ENCODE measurements at places on chromosomes 7 and 10.
A peak's percentile ranks its signal among the peaks of the same experiment; 100 is the strongest.

DNA sequence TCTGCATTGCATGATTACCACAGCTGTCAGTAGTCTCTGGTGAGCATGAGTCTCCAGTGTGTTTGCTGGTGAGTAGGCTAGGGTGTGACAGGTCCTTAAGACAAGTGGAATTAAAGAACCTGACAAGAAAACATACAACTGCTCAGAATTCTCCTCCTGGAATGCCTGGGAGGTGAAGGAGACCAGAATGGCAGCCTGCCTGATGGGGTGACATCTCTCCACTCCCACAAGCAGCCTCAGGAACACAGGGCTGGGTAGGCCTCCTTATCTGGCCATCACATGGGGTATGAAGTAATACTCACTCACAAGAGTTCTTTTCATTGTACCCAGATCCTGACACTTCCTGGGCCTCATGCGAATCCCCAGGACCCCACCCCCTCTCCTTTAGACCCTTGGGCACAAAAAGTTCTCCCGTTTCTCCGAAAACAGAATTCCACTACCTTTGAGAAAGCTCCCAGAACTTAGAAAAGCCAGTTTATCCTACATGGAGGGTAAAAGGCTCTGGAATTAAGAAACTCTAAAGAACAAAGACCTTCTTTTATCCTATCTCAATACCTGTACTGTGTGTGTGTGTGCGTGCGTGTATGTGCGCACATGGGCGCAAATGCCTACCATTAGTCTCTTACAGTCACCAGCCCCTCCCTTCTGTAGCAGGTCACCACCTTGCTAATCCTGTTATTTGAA lies 33.4 kb upstream of the C1GALT1 start:
- no peak for DNase-seq

DNA sequence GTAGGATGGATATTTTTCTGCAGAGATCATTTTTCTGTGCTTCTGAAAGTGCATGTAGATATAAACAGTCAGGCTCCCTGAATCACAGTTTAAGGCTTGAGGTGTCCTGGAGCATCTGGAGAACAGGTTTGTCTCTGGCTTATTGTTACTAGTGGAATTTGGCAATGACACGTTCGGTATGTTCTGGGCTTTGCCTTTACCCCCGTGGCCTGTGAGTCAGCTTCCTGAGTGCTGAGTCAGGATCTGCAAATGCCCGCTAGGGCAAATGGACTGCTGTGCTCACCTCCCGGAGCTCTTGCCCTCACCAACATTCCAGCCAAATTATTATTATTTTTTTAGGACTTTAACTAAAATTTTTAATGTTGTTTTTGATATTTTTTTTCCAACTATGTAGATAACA lies 192.5 kb upstream of the PRSS1 start:
- DNase-seq = peak; percentile 71

DNA sequence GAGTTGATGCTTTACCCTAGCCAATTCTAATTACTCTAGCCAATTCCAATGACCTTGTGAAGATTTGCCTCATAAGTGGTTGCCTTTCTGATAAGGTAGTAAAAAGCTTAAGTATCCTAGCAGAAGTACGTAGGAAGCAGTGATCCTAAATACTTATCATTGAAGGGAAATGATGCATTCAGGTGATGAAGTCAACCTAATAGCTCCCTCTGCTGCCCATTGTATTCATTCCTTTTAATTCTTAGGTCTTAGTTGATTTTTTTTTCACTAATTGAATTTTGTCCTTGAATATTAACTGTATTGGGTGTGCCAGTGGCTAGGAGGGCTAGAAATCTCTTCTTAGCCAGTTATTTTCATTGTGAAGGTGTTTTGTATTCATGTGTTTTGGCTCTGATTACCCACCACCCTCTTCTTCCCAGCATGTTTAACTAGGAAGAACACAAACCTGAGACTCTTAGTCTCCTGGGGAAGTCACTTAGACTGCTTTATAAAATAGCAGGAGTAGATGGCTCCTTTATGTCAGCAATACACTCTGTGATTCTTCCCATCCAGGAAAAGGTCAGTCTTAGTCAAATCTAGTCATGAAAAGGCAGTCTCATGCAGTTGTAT lies 46.3 kb downstream of the PLEKHA8 start:
- DNase-seq = no peak

GRCh38 chr7:150838965-150839650 lies 13.2 kb upstream of the AOC1 start:
- DNase-seq = no peak

GRCh38 chr10:58746474-58747185 lies 234.0 kb downstream of the BICC1 start:
- no peak for DNase-seq

GRCh38 chr10:130964771-130965170 lies 346.8 kb downstream of the TCERG1L start:
- no peak for DNase-seq

- DNase-seq = no peak
Observed at GRCh38 chr10:73998623-73998928, 660 bp downstream of the VCL start.

DNA sequence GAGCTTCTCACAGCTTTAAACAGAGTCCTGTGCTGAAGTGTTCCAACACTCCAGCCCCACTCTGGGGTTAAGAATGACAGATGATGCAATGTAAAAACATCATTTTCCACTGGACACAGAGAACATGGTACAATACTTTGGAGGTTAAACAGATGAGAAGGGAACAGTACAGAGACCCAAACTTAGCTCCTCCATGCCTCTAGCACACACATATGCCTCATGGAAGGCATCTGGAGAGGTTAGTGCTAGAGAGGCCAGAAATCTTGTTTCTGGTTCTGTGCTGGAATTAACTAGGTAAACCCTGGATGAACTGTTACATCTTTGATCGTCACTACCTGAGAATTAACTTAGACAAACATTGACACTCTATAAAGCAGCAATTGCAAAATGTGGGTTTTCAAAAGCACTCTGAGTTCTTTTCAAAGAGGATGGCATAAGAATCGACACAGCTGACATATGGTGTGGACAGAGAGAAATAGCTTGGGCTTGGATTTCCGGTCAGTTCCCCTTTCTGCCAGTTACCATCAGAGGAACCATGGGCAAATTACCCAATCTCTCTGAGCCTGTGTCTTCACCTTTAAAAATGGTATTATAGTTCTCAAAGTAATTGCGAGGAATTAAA lies 81.9 kb downstream of the KCNMA1 start:
- DNase-seq = no peak

GRCh38 chr7:21753071-21753470 lies 192.6 kb downstream of the CDCA7L start:
- DNase-seq = no peak

- no peak for DNase-seq
Observed at GRCh38 chr10:7293378-7293920, 117.4 kb downstream of the SFMBT2 start.

- no peak for DNase-seq
Observed at GRCh38 chr10:3135006-3135405, 37.6 kb downstream of the PITRM1 start.

DNA sequence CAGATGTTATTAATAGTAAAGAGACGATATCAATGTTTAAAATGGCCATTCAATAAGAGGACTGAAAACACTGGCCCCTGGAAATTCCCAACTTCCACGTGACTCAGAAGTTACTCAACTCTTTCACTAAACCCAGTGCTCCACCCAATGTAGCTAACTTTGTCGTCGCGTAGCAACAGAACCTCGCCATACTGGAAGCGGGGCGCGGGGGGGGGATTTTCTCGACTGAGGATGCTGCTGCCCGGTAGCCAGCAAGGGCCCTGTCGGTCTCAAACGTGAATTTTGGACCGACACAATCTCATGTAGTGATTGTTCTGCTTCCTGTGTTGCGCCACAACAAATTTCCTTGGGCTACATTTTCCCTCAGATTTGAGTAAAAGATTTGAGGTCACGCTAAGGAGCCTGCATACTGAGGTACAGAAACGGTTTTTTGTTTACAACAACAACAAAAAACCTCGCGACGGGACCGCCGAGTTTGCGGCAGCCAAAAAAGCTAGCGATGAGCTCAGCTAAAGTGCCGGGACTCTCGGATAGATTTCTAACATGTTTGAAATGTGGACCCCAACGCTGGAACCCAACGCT lies 977 bp upstream of the SFR1 start:
- peak; percentile 97 for DNase-seq

GRCh38 chr10:115045499-115045898 lies 47.7 kb upstream of the ATRNL1 start:
- no peak for DNase-seq

DNA sequence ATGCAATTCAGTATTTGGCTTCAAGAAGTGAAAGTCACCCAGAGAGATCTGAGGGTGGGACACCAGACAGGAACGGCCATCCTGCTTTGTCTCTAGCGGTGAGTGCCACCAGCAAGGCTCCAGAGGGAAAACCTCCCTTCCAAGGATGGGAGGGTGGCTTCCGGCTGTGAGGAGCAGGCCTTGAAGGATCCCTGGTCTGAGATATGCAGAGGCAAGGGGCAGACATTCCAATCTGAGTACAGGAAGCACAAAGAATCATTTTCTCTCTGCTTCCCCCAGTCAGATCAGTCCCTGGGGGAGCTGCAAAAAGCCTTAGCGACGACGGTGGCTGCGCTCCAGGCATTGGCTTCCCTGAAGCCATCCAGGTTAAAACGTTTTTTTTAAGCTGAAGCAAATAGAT lies 167.4 kb downstream of the TEX36 start:
- no peak for DNase-seq

GRCh38 chr7:76053461-76053860 lies 5.6 kb downstream of the MDH2 start:
- no peak for DNase-seq

GRCh38 chr7:30172451-30172850 lies 37.7 kb downstream of the MTURN start:
- DNase-seq = no peak

DNA sequence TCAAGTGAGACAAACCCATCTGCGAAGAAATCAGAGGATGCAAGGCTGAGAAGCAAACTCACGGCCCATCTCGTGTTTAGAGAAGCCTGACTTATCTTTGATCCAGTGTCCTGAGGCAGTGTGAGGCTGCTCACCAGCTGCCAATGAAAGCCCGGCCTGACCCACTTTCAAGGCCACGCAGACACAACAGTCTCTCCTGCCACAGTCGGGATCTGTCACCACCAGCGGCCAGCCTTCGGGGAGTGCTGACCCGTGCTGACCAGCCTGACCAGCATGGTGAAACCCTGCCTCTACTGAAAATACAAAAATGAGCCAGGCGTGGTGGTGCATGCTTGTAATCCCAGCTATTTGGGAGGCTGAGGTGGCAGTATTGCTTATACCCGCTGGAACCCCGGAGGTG lies 7.4 kb upstream of the DNAJB6 start:
- DNase-seq = no peak

DNA sequence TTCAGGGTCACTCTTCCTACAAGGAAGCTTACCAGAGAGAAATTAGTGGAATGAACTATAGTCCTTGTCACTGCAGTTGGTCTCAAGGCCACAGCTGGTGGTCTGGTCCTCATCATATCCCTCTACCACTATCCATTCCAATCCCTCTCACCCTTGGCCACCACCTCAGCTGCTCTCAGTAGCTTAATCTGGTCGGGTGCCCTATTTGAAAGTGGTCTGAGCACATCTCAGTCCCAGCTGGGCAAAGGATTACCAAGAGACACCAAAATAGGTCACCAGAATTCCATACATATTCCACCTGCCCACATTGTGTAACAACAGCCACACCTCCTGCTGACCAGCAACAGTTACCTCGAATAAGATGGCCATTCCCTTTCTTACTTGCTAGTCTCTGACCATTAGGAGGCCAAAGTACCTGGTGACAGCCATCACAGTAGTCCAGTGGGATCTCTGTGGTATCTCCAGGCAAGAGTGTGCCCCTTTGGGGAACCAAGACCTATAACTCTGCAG lies 3.3 kb upstream of the ZC3HAV1 start:
- no peak for DNase-seq

DNA sequence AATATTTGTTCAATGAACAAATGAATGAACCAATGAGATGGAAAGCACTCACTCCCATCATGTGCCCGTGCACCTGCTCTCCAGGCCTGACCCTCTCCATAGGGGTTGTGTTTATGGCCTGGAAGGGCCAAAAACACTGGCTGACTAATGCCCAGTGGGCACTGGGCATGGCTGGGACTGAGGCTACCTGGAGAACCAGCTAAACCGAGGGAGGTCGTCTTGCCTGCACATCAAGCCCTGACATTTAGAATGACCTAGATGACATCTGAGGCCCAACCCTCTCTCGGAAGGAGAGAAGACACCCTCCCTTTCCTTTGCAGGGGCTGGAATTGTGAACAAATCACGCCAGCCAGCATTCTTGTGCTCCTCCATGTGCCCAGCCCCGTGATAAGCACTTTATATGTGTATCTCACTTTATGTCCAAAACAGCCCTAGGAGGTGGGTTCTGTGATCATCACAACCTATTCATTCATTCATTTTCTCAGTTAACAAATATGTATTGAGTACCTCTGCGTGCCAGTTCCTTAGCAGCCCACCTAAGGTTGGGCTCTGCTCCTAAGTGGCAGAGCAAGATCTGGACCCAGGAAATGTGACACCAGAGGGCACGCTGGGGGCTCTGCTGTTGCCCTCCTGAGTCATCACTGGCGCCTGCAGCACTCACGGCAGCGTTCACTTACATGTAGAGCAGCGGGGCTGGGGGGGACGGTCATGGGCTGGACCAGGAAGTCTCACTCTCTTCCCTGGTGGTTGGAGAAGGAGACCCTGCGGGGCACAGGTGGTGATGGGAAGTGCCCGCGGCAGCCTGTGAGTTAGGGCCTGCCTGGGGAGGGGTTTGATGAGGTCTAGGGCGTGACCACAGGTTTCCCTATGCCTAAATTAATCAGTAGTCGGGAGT lies 52.0 kb downstream of the TSPAN15 start:
- DNase-seq = no peak

DNA sequence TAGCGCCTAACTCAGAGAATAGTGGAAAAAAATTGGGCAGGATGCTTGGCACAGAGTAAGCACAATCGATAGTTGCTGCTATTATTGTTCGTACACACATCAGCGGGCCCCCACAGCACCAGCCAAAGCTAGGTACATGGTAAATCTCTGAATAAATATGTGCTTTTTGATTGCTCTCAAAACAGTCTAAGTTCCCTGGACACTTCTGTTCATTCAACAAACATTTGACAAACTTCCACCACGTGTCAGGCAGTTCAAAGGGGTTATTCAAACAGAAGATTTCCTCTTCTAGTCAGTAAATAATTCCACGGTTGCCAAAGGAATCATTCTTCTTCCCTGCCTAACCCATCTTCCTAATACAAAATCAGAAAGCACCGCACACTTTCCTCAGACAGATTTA lies 150.8 kb downstream of the DGKI start:
- DNase-seq = no peak

- no peak for DNase-seq
Observed at GRCh38 chr7:151506901-151507382, 12.8 kb downstream of the RHEB start.

Data from suprapubic skin (tissue), 4 donors.